Activated naive CD8-positive, alpha-beta T cell treated with anti-CD3 and anti-CD28 coated beads, Interleukin-2, amount 50 U/mL, for 16 hours (primary cell): ENCODE measurements at places on chromosomes 1 and 21.

DNA sequence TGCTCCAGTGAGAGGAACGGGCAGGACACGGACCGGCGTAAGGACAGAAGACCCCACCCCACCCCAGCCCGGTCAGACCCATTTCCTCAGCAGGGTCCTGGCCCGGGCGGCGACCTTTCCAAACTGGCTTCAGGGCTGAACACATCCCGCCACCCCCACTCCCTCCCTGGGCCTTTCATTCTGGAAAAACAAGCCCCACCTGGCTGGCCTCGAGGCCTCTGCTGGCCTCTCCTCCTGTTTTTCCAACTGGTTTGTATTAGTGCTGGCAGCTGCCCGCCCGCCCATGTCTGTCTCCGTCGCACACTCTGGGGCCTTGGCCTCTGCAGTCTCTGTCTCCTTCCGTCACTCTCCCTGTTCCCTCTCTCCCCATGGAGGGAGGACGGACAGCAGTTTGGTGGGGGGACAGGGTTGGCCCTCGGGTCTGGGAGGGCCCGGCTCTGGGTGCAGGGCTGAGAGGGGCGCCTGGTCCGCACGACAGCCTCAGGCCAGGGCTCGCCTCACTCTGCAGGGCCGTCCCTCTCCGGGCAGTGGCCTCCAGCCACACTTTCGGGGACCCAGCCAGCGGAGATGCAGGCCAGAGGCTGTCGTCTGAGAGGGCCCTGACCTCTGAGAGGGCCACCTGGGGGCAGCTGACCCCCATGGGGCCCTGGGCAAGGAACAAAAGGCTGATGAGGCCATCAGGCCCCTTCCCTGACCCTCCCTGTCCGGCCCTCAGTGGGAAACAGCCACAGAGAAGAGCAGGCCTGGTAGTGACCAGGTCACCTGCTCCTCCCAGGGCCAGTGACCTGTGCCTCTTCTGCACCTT is 1.5 kb upstream of the MXRA8 start:
- DNase-seq, result no peak

GRCh38 chr1:230104395-230105244 is 37.6 kb downstream of the GALNT2 start:
- DNase-seq, result peak; percentile 77

GRCh38 chr1:216983823-216984222 is 260.6 kb upstream of the ESRRG start:
- DNase-seq, result no peak

GRCh38 chr1:241617426-241617825 is 22.7 kb downstream of the CHML start:
- DNase-seq, result no peak

DNA sequence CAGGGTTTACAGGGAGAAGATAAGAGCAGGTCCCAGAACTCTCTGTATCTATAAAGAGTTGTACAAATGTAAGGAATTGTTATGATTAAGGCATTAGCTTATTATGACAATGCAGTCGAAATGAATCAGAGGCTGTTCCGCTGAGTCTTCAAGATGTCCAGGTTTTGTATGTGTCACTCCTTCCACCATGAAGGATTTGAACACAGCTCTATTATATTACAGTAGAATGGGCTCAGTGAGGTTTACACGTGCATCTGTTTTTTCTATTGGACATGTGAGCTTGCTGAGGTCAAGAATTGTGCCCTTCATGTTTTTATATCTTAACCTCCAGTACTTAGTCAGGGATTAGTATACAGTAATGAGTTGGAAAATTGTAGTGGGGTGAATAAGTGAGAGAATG is 86.3 kb downstream of the MPZL1 start:
- no peak for DNase-seq

GRCh38 chr1:26993237-26994019 is at the start of gene TRNP1:
TSS of gene TRNP1 (plus strand) at chr1:26993692. CDS start at chr1:26993787, 95 bp downstream.
- DNase-seq, result peak; percentile 27

DNA sequence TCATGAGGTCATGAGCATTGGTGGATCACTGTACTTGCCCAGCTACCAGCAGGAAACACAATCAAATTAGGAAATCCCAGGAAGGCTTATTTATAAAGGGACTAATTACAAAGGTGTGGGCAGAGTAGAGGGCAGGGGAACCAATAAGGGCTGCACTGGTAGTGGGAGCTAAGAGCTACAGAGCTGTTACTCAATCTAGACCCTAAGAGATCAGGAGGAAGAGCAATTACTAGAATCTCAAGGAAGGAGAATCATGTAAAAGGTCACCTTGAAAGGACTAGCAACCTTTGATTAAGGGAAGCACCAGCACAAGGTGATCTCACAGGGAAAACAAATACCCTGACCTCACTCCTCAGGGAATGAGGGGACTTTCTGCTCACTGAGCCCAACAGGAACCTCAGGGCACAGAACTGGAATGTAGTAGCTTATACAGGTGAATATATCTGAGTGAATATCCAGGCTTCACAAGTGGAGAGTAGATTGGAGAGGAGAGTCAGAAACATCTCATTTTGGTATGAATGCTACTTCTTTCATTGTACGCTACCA is 66.8 kb downstream of the SAMSN1 start:
- DNase-seq, result no peak

DNA sequence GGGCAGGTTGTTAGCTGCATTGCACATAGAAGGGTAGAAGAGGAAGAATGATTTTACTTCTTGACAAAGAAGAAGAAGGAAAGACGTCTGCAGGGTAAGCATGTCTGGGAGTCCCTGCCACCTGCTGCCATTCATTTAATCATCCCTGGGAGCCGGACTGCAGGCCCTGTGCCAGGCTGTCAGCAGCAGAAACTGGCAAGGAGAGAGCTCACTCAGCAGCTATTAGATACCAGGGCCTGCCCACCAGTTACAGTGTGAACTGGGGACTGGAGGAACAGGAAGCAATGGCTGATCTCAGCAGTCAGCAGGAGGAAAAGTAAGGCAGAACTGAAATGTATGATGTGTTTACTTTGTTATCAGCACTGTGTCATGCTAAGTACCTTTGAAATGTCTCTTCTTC is 75.7 kb upstream of the C1orf87 start:
- DNase-seq, result no peak

GRCh38 chr1:229141689-229142377 is 129.1 kb upstream of the RAB4A start:
- DNase-seq, result no peak

GRCh38 chr21:45326891-45327440 is 39.3 kb upstream of the POFUT2 start:
- no peak for DNase-seq

GRCh38 chr1:68782890-68783289 is 286.0 kb upstream of the DEPDC1 start:
- no peak for DNase-seq

- peak; percentile 6 for DNase-seq
Observed at GRCh38 chr1:10939654-10940450, 72.6 kb upstream of the TARDBP start.

GRCh38 chr1:168848051-168848450 is 119.0 kb upstream of the DPT start:
- no peak for DNase-seq

GRCh38 chr1:205576805-205577761 is 54.7 kb downstream of the ELK4 start:
- no peak for DNase-seq

- no peak for DNase-seq
Observed at GRCh38 chr1:33382661-33383415, 48.1 kb downstream of the PHC2 start.

GRCh38 chr1:18766328-18766727 is 93.1 kb downstream of the TAS1R2 start:
- DNase-seq, result no peak

DNA sequence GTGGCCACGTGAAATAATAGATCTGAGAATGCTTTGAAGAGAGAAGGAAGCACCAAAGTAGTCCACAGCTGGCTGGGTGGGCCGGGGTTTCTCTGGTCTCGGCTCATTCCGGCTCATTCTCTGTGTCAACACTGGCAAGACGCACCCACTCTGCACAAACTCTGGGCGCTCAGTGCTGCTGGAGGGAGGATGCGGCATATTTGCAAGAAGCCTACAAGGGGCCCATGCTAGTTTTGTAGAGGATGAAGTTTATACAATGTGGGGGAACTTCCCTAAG is 28.8 kb upstream of the TMPRSS2 start:
- DNase-seq, result no peak

DNA sequence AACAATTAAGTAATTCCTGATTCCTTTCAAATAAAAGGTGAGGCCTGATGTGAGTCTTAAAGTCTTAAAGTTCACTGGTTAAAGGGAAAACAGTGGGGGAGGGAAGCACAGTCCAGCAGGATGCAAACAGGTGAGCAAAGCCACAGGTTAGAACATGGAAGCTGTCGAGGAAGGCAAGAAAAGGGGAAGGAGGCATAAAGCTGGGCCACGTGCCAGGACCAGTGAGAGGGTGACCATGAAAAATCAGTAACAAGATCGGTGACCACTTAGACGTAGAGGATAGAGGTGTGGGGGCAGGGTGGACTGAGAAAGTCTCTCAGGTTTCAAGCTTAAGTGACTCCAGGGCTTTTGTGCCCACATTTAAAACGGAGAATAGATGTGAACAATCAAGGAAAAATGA is 231.3 kb downstream of the SETD4 start:
- DNase-seq, result no peak

- no peak for DNase-seq
Observed at GRCh38 chr1:2408859-2409276, 3.5 kb downstream of the PEX10 start.

- no peak for DNase-seq
Observed at GRCh38 chr1:21766210-21766609, 16.7 kb downstream of the USP48 start.

DNA sequence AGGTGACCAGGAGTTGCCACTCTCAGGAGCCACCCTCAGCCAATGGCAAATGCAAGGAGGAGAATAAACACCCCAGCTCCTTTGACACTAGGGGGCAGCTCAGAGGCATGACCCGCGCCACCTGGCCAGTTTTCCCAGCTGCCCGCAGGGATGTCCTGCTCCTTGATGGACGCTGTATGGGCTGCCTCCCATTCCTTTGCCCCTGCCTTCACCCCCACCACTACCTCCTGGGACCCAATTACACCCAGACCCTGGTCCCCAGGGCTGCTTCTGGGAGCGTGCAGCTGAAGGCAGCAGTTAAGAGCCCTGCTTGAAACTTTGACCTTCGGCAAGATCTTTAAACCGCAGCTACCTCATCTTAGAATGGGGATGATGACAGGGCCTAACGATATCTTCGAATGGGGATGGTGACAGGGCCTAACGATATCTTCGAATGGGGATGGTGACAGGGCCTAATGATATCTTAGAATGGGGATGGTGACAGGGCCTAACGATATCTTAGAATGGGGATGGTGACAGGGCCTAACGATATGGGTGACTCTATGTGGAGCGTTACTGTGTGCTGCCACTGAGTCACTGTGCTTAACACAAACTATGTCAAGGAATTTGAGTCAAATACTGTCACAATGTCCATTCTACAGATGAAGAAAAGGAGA is 163.0 kb upstream of the KAZN start:
- no peak for DNase-seq

DNA sequence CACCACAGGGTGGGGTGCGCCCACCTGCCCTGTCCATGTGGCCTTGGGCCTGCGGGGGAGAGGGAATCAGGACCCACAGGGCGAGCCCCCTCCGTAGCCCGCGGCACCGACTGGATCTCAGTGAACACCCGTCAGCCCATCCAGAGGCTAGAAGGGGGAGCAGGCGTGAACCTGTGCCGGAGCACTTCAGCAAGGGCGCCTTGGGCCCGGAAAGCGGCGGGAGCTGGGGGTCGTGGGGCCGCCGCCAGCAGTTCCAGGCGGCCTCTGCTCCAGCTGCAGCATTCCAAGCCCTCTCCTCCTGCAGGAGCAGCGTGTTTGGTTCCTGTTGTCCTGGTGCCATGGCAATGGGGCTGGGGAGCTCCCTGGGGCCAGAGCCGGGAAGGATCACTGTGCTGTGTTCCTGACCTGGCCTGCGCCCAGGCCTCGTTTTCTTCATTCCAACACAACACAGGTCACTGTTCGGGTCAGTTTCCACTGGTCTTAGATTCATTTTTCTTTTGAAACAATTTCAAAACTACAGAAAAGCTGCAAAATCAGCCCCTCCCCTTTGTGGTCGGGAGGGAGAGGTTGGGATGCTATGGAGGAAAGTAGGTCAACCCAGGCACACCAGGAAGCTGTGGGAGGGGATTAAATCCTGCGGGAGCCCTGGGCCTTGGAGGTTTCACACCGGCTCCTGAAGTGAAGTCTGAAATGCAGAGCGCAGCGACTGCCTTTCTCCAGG is 18.8 kb downstream of the SLX9 start:
- DNase-seq, result no peak

GRCh38 chr1:200081151-200081968 is 53.9 kb downstream of the NR5A2 start:
- DNase-seq, result no peak

GRCh38 chr1:61284936-61285335 is 202.6 kb downstream of the NFIA start:
- no peak for DNase-seq

- no peak for DNase-seq
Observed at GRCh38 chr1:245754463-245754961, 599.7 kb downstream of the KIF26B start.

GRCh38 chr1:154478639-154479038 is 23.4 kb upstream of the TDRD10 start:
- no peak for DNase-seq

- DNase-seq, result no peak
Observed at GRCh38 chr1:204733869-204734596, 48.5 kb upstream of the LRRN2 start.
